Bronchial smooth muscle cell (primary cell): ENCODE measurements at places on chromosomes 13 and 19. TPM values are rescaled to one million over a fixed set of nuclear protein-coding genes. Genes with fewer than 3 reads are reported as not detected.

BIVM gene
- 10.8 and 18.3 TPM in 2 replicates for total RNA-seq

SRRM5 gene
- total RNA-seq: not detected in 2 replicates

SLC17A7 gene
- under 0.01 and 0.16 TPM in 2 replicates for total RNA-seq

IRGC gene
- total RNA-seq: not detected in 2 replicates

CLEC4G gene
- not detected in 2 replicates for total RNA-seq
